Stimulated activated CD4-positive, alpha-beta T cell treated with anti-CD3 and anti-CD28 coated beads, Interleukin-1b, Interleukin-23, amount 100 ng/mL, for 48 hours (primary cell): ENCODE measurements at places on chromosomes 3 and 15.

DNA sequence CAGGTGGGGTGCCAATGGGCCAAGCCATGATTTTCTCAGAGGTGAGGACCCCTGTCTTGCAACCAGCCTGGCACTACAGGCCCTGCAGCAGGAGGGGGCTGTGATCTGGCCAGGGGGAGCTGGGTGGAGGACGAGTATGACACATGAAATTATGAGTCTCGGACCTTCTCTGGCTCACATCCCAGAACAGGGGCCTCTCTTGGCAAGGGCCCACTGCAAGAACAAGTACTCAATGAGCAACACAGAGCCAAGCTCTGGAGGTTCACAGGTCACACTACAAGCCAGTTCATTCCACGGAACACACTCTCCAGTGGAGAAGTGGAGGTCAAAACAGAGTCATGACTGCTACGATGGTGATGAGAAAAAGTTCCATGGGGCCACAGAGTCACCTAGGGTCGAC, 28.3 kb downstream of the CCDC32 start:
- no peak for DNase-seq

GRCh38 chr3:185583925-185584324, 2.2 kb upstream of the SENP2 start:
- no peak for DNase-seq

- no peak for DNase-seq
Measured at GRCh38 chr3:147423537-147423797, 14.3 kb downstream of the ZIC1 start.

- DNase-seq: no peak
Measured at GRCh38 chr3:197592361-197593045, 36.7 kb upstream of the BDH1 start.

DNA sequence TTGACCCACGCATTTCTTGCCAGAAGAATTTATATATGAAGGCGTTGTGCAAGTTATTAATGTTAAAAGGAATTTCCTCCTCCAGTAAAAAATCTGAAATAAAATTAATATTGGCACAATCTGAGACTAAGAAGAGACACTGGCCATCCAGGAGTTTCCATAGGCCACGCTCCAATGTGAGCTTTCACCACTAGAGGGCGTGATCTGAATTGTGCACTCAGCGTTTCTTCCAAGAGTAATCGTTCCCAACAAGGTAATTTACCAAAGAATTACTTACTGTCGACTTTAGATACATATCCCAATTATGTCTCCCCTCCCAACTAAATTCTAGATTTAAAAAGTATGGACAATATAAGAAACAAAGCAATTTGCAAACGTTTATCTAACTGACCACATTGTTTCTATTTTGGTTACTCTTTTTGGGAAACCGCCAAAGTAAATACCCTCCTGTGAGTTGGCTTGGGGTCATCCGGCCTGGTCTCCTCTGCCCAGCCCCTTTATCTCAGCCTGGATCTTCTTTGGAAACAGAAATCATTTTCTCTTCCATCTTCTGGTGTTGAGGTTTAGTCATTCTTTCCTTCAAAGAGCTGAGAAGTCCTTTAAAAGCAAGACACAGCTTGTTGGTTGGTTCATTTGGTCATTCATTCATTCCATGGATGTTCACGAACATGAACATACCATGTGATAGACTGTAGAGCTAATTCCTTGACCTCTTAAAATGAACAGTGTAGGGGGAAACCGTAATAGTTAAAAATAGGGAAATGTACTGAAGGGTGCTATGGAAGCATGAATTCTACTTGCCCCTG, 26.2 kb downstream of the POLR2M start:
- peak; percentile 33 for DNase-seq

GRCh38 chr15:29778382-29778781, 43.9 kb downstream of the TJP1 start:
- no peak for DNase-seq

GRCh38 chr3:124934577-124934976, at the start of gene MUC13:
Gene MUC13, minus strand, starts transcription at chr3:124934751. Its CDS starts 39 bp downstream, at chr3:124934712.
- DNase-seq: no peak

DNA sequence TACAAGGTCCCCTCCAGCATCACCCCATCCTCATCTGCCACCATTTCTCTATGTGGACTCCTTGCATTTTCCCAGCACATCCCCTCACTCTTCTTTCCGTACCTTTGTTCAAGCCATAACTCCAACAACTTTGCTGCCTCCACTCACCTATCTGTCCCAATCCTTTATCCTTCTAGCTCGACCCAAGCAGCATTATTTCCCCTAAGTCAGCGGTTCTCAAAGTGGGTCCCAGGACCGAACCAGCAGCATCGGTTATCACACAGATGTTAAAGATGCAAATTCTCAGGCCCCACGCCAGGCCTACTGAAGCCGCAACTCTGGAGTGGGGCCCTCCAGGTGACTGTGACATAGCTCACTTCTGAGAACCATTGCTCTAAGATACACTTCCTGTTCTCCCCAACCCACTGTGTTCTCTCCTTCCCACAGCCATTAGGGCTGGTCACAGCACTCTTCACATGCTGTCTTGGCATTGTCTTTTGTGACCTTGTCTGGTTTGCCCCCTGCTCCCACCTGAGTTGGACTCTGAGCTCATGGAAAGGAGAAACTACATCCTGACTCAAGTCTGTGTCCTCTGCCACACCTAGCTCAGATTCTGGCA, 56.2 kb downstream of the AAGAB start:
- no peak for DNase-seq

- no peak for DNase-seq
Measured at GRCh38 chr3:43074482-43074881, 31.4 kb downstream of the POMGNT2 start.

GRCh38 chr3:149390772-149391212, 13.3 kb upstream of the TM4SF1 start:
- DNase-seq: no peak

GRCh38 chr15:40313531-40314398, 6.0 kb upstream of the PLCB2 start:
- no peak for DNase-seq
